NCI-H2081 treated with DMSO at 0.1 percent for 48 hours (cell line): ENCODE measurements at places on chromosomes 6 and 20.

GRCh38 chr6:166286839-166287271 is 21.3 kb downstream of the PRR18 start:
- DNase-seq, result no peak

DNA sequence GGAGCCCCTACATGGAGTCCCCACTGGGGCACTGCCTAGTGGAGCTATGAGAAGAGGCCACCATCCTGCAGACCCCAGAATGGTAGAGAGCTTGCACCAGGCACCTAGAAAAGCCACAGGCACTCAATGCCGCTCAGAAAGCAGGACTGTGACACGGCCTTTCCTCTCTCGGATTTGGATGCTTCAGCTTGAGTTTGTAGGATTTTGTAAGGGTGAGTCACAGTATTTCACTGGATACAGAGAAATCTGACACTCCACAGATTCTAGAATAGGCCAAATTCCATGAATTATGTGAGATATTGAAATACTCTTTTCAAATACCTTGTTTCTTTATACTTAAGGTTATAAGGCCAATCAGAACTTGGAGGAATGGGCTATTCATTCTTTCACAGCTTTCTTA is 424.5 kb downstream of the HTR1B start:
- no peak for DNase-seq

DNA sequence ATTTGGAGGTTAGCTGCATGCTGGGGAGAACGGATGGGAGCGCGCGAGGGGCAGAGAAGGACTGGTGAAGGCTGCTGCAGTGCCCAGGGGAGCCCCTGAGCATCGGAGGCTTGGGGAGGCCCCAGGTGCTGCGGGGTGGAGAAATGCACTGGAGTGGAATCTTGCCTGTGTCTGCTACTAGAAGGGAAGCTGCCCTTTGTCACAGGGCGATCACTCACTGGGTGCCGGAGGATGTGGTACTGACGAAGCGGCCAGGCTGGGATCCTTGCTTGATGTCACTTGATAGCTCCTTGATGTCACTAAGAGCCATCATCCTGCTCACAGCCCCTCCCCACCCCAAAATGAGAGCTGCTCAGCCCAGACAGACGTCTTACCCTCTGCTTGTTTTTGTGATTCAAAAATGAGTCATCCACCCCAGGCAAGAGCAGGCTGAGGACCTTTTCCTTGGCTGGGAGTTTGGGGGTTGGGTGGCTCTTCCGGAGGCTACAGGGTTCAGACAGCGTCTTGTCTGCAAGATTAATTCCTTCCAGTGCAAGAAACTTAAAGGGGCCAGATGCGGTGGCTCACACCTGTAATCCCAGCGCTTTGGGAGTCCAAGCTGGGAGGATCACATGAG is 62.6 kb upstream of the PMEPA1 start:
- no peak for DNase-seq

- no peak for DNase-seq
Observed at GRCh38 chr6:33960345-33961313, 156.8 kb upstream of the MLN start.

DNA sequence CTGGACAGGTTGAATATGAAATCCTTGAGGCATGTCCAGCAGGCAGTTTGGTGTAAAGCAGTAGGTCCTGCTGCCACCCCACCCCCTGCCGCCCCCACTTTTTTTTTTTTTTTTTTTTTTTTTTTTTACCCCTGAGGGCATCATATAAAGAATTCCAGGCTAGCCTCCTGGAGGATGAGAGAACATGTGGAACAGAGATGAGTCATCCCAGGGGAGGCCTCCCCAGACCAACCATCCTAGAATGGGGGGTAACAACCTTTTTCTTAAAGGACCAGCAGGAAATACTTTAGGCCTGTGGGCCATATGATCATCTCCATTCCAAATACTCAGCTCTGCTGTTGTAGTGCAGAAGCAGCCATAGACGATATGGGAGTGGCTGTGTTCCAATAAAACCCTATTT is 170.9 kb downstream of the GJA10 start:
- DNase-seq, result no peak

GRCh38 chr6:142485256-142485655 is 183.4 kb downstream of the ADGRG6 start:
- DNase-seq, result no peak

DNA sequence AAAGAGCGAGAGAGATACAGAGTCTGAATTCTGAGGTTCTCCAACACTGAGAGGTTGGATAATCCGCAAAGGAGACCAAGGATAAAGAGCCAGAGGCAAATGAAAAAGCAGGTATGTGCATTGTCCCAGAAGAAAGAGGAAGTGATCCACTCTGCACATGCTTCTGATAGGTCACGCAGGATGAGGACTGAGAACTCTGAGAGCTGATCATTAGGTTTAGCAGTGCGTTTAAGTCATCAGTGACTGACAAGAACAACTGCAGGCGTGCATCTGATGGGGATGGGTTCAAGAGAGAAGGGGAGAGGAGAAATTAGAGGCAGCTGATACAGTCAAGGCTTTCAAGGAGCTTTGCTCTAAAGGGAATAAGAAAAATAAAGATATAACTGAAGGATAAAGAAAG is 301.2 kb upstream of the SGK1 start:
- DNase-seq, result no peak

- DNase-seq, result peak; percentile 13
Observed at GRCh38 chr6:143513410-143513809, 1.9 kb upstream of the FUCA2 start.

DNA sequence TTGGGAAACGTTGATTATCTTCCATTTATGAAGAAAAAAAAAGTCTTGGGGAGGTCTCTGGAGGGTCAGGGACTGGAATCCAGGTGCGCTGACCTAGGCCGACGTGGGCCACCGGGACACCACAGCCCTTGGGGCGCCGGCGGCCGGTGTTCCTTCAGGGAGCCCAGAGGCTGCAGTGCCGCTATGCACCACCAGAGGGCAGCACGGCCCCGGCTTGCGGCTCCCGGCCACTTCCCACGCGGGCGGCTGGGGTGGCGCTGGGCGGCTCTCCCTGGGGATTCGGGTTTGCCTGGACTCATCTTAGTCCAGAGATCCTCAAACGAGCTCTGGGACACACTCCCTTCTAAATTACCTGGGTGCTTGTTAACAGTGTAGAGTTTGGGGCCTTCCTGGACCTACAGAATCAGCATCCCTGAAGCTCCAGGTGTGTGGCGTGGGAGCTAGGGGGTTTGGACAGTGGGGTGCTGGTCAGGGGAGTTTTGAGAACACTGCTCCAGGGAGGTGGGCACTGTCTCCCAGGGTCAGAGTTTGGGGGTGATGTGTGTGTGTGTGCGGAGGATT is 23.0 kb upstream of the GTSF1L start:
- no peak for DNase-seq
